NCI-H510A (cell line): ENCODE measurements at places on chromosomes 3 and 15.

DNA sequence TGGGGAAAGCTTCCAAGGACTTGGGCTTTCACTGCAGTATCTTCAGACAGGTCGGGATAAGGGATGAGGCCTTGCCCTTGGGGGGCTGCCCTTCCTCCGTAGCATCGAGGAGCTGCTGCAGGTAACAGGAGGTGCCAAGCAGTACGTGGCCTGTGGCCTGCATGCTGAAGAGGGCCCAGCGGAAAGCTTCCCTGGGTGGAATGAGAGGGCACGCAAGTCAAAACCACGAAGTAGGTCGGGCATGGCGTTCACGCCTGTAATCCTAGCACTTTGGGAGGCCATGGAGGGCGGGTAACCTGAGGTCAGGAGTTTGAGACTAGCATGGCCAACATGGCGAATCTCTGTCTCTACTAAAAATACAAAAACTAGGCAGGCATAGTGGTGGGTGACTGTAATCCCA, 12.9 kb downstream of the CIDEC start:
- DNase-seq = no peak

GRCh38 chr3:16211176-16211904, 36.9 kb downstream of the GALNT15 start:
- DNase-seq = no peak

- no peak for DNase-seq
These were observed 319.4 kb upstream of the STAC start for GRCh38 chr3:36060950-36061349.

DNA sequence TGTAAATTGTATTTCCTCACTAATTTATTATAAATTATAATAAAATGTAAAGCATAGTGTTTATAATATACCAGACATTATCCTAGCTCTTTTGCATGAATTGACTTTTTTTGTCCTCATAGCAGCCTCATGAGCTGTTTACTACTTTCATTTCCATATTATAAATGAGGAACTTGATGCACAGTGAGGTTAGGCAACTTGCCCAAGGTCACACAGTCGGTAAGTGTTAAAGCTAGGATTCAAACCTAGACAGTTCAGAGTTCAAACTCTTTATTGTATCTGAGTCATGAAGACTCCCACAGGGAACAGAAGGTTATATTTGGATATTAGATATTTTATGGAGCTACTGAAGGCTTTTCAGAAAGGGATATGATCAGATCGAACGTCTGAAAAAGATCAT, 322.2 kb upstream of the SATB1 start:
- no peak for DNase-seq

DNA sequence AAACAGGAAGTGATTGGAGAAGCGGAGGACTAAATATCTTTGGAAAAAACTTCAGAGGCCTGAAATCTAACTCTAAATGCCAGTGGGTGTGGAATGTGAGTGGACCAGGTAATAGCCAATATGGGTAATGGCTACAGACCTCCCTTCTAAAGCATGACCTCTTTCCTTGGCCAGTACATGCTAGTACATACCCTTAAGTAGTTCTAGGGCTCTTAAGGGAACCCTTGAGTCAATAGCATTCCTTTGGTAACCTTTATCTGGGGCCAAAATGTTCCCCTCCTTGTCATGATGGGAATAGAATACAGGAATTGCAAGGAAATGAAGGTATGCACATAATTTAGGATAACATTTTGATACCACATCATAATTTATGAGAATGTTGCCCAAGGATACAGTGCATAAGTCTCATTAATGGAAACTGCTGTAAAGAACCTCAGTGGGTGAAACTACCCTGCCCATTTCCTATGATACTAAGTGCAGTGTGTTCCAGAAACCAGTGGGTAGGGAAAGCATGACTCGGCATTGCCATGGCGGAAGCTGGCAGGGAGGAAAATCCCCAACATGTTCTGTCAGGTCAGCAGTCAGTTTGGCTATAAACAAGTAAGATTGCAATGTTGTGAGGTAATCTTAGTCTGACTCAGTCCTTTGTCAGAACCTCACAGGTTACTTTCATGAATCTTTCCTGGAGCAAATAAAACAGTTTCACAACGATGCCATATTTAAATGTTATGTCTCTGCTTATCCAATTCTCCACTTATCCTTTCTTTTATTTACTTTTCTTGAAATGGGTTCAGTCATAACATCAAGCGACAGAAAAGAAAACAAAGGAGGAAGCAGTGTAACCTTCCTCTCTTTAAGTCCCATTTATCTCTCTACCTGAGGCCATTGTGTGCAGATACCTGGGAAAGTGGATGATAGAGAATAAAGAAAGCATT, 23.5 kb upstream of the RAP2B start:
- no peak for DNase-seq

DNA sequence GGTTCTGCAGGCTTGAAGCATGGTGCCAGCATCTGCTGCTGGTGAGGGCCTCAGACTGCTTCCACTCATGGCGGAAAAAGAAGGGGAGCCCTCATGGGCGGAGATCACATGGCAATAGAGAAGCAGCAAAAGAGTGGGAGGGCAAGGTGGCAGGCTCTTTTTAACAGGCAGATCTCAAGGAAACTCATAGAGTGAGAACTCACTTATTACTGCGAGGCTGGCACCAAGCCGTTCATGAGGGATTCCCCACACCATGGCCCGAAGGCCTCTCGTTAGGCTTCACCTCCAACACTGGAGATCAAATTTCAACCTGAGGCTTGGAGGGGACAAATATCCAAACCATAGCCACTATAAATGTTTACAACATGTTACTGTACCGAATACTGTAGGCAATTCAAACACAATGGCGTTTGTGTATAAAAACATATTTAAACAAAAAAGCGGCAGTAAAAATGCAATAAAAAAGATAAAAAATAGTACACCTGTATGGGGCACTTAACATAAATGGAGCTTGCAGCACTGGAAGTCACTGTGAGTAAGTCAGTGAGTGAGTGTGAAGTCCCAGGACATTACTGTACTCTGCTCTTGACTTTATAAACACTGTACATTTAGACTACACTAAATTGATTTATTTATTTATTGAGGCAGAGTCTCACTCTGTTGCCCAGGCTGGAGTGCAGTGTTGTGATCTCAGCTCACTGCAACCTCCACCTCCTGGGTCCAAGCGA, 18.8 kb upstream of the MOBP start:
- no peak for DNase-seq

DNA sequence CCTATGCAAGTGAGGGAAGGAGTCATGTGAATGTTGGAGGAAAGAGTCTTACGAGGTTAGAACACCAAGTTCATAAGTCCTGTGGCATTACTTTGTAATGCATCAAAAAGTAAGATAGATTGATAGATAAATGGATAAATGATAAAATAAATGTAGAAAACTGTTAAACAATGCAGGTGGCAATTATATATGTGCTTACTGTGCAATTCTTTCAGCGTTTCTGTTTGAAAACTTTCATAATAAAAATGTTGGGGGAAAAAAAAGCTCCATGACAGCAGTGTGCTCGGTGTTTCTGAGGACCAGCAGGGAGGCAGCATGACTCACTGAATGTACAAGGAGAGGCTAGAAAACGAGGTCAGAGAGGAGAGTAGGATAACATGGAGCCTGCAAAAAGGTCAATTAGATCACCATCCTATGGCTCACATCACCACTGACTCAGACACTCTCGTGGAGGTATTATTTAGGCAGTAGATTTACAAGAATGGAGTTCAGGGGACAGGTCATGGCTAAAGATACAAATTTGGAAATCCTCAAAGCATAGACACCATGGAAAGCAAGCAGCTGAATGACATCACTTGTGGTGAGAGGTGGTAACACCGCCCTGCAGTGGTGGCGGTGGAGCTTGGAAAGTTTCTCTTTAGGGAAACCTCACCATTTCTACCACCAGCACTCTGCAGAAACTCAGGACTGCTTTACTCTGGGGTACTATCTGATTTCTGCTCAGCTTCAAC, 219.8 kb downstream of the CTNNB1 start:
- no peak for DNase-seq

DNA sequence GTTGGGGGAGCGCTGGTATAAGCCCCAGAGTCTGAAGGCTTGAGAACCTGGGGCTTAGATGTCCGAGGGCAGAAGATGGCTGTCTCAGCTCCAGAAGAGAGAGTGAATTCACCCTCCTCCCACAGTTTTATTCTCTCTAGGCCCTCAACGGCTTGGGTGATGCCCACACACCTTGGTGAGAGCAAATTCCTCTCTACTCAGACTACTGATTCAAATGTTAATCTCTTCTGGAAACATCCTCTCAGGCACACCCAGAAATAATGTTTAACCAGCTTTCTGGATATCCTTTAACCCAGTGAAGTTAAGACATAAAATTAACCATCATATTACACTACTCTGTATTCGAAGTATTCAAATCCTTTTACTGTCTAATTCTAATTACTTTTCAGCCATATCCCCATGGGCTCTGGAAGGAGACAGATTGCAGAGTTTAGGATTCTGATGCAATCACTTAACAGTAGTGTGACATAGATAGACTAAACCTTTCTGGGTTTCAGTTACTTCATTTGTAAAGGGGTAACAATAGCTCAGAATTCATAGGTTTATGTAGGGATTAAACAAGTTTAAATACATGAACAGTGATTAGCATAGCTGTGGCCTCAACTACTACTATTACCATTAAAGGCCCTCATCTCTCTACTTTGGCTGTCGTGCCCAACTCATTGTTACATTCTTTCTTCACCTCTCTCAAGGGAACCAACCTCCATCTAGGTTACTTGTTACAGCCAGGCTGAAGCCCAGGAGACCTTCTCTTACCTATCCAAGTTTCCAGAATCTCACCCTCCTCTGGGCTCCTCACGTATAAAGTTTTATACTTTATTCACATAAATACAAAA, 25.7 kb upstream of the ANO10 start:
- no peak for DNase-seq

DNA sequence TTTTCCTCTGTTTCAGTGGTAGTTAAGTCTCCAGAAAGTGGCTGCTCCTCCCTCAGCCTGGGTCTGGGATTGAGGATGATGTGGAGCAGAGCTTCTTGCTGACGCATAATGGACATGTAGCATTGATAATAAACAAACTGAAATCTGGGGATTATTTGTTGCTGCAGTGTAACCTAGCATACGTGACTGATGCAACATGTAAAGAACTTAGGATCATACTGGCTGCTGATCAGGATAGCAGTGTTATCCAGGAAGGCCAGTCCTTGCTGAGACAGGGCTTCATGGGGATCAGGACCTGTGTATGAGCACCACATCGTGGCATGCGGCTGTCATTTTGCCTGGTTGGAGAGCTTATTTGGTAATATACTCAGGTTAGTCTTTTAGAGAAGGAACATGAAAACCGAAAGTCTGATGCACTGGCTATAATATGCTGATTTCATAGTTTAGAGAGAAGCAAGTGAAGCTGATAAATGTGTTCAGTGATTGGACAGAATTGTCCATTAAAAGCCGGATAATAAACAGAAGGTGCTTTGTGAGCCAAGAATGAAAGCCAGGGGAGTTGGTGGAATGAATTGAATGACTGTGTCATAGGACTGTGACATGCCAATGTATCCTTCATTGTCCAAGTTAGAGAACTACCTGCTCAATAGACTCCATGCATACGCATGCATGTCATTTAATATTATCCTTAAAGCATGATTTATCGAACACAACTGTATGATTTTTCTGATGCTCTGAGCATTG, 4.1 kb downstream of the MINAR1 start:
- DNase-seq = no peak
